Activated T-helper 1 cell treated with anti-CD3 and anti-CD28 coated beads, Interleukin-2, amount 50 U/mL, for 16 hours (primary cell): ENCODE measurements at places on chromosomes 5 and 9.

- no peak for DNase-seq
Observed at GRCh38 chr9:91483189-91483691, 59.6 kb upstream of the NFIL3 start.

- no peak for DNase-seq
Observed at GRCh38 chr5:160837211-160837610, 14.8 kb downstream of the ATP10B start.

GRCh38 chr5:75512383-75513074 lies 838 bp downstream of the POLK start:
- DNase-seq: no peak

- DNase-seq: no peak
Observed at GRCh38 chr5:15142458-15142857, 270.9 kb upstream of the ANKH start.

DNA sequence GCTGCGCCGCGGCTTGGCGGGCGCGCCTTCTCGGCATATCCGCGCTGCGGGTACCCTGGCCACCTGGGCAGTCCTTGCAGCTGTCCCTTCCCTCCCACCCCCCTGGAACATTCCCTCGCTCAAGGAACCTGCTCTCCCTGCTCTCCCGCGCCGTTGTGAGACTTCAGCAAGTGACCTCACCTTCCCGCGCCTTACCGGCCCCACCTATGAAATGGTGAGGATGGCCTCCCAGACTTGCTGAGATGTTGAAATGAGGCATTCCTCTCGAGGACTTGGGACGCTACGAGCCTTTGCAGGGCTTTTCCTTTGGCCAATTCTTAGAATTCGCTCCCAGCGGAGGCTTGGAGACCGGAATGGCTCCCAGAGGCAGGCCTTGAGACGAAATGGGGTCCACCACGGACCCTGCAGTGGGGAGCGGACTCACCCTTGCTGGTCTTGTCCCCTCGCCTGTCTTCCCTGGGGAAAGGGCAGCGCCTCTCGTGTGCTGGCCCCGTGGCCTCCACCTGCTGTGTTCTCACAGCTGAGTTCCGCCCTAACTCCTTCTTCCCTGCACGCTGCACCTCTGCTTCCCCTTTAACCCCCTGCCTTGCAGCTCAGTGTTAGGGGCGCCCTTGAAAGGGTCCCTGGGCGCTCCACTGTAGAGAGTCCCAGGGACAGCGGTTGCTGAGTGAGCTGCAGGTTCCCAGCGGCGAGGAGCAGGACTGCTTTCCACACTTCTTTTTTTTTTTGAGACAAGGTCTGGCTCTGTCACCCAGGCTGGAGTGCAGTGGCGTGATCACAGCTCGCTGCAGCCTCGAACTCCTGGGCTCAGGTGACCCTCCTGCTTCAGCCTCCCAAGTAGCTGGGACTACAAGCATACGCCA lies 907 bp downstream of the HMCN2 start:
- DNase-seq: no peak
